DMS 273 treated with DMSO at 0.1 percent for 48 hours (cell line): ENCODE measurements at places on chromosomes 1 and 21.

- no peak for DNase-seq
These were observed 73.3 kb downstream of the NVL start for GRCh38 chr1:224256640-224257039.

DNA sequence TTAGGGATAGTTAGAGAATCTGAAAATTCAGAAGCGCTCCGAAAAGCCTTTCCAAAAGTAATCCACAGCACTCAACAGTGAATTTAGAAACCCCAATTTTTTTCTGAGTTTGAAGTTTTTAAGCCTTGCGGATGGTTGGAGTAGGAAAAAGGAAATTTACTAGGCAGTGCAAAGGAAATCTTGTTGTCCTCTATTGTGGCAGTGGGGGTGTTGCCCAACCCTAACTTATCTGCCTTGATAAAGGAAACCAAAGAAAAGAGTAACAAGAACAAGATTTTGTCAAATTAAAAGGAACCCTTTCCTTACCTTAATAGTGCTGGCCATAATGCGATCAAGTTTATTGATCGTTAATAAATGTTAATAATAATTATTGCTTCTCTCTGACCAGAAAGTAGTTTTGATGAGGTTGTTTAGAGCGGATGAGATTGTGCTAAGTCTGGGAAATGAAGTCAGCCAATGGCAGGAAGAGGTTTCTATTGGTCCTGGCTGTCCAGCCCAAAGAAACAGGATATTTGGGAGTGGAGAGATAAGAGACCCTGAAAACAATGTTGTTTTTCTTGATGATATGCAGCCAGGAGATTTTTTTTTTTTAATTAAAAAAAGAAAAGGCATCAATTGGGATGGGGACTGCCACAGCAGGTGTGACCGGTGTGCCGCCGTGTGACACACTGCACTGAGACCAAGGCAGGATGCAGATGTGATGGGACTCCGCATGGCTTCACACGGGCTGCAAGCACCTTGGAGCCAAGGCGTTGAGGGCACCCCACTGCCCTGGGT, at the start of gene ERG:
ERG (minus strand) TSS at position 421 of the 777 bp plus-strand sequence; CDS start at position 324, 97 bp downstream.
- no peak for DNase-seq

GRCh38 chr1:47683401-47683800, 245.6 kb downstream of the FOXD2 start:
- DNase-seq = no peak

DNA sequence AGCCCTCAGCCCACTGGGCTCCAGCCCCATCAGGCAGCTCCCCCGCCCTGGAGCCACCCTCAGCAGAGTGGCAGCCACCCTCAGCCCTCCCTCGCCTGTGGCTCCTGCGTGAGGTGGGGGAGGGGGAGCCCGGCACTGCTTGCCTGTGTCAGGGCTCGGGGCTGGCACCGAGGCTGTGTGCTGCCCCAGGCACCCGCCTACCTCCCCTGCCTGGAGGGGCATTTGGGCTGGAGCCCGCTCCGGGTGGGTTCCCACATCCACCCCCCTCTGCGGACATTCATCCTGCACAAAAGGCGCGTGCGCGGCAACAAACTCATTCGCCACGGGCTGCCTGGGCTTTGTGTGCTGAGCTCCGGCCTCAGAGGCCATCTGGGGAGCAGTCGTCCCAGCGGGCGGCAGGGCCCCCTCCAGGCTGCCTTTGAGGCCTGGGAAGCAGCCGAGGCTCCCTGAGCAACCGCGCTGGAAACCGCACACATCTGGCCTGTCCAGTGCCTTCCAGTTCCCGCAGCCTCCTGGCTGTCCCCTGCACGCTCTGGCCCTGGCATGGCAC, 12.6 kb upstream of the TNFRSF14 start:
- DNase-seq = peak; percentile 36

DNA sequence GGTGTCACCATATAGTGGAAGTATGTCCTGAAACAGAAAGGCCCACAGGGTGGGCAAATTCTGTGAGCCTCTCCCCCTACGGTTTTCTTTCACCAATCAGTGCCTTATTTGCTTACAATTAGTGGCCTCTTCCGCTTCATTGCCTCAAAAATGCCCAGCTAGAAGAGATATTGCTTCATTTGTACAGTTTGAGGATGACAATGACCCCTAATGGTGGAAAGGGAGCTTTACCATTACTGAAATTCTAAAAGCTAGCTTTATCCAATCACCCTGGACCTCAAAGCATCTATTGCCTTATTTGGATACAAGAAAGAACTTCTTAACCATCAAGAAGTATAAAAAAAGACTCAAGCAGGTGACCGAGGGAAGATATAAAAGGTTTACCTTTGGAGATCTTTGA, 49.6 kb downstream of the LRRC71 start:
- DNase-seq = no peak

DNA sequence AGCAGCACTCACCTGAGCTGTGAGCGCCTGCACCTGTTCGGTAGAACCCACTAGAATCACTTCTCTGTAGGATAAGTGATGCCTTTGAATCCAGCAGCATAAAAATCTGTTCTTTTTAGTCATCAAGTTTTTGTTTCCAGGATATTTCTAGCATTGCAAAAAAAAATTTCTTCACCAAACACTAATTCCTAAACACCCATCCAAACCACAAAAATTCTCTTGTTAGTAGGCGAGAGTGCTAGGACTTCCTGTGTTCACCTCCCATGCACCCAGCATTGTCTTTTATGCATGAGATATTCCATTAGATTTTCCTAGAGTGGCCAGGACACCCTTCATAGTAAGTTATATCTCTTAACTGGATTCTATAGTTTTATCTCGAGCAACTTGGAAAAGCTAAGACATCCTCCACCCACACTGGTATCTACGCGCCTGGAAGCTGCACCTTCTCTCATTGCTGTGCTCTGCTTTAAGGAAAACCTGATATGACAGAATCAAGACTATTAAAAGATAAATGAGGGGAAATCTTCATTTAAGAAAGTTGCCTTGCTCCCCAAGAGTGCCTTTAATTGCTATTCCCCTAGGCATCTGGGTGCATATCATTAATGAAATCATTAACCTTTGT, 12.3 kb downstream of the SERTAD4 start:
- no peak for DNase-seq

- DNase-seq = no peak
These were observed 141.3 kb downstream of the ZZZ3 start for GRCh38 chr1:77541162-77541545.
